Astrocyte of the spinal cord (primary cell): ENCODE measurements at places on chromosomes 2 and 18.
A peak's percentile ranks its signal among the peaks of the same experiment; 100 is the strongest.

- peak; percentile 26 for DNase-seq
Observed at GRCh38 chr2:158497486-158497885, 40.7 kb downstream of the PKP4 start.

- DNase-seq: peak; percentile 91
Observed at GRCh38 chr18:11324956-11325882, 175.8 kb upstream of the PIEZO2 start.

DNA sequence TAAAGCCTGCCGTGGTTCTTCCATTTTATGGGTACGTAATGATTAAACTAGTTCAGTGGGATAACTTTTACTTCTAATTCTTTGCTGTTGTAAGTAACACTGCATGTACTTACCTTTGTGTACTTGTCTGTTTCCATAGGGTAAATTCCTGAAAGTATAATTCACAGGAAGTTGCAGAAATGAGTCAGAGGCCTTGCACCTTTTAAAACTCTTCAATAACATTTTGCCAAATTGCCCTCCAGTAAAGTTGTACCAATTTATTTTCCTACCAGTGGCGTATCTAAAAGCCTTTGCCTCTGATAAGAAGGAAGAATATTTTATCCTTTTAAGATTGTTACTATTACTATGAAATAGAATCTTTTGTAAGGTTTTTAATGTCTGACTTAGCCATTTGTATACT is 65.1 kb downstream of the CAB39 start:
- DNase-seq: peak; percentile 46

- no peak for DNase-seq
Observed at GRCh38 chr2:89842180-89842908, 1150.9 kb downstream of the RPIA start.

DNA sequence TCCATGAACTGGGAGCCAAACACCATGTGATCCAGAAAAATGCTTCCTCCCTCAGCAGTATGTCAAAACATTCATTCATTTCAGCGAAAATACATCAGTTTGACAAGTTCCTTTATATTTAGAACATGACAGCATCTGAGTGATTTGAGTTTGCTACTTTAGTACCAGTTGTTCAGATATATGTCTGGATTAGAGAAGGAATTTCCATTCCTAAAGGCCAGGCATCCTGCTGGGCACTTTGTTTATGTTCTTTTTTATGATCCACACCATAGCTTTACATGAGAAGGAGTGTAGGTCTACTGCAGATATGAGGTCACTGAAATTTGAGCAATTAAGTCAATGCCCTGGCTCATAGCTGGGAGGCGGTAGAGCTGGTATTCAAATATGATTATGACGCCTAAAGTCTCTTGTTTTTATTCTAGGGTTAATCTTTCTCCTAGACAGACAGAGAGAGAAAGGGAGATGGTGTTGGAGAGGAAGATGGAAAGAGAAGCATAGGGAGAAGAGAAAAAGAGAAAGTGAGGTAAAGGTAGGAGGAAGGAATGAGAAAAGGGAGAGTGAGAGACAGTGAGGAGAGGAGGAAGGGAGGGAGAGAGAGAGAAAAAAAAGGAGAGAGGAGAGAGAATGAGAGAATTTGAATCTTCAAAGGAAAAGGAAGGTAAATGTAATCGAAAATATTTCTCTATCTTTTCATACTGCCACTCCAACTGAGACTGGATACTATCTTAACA is 839.5 kb upstream of the FANCL start:
- no peak for DNase-seq

DNA sequence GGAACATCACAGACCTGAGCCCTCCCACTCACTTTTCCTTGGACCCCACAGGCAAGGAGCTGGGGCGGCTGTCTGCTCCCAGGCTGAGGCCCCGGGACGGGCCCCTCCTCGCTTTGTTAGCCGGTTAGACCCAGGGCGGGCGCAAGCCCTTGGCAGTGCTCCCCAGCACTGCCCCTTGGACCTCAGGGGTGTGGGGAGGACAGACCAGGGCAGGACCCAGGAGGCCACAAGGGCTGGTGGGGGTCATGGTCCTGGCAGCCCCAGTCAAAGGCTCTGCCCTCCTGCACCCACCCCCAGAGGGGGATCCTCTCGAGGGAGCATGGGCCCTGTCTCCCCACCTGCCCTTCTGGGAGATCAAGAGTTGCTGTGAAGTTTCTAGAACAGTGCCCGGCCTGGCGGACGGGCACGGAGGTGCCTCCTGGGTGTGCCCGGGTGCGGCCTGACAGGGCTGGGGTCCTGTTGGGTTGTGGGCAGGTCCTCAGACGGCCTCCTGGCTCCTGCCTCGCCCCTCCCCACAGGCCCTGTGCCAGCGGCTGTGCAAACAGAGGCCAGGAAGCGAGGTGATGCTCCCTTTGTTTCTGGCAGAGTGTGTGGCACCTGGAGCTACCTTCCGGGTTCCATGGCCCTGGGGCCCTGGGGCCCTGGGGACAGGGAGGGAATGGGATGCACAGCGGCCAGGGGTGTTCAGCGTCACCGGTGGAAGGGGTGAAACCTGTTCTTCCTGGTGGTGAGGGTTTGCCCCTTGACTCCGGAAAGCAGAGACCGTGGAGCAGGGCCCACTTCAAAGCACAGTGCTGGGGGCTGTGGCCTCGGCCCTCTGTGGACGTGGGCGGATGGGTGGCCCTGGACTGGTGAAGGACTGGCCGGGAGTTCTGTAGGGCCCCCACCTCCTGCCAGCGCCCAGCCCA is 2.9 kb upstream of the GAL3ST2 start:
- no peak for DNase-seq

GRCh38 chr2:183253441-183254130 is 129.3 kb downstream of the NUP35 start:
- DNase-seq: no peak

DNA sequence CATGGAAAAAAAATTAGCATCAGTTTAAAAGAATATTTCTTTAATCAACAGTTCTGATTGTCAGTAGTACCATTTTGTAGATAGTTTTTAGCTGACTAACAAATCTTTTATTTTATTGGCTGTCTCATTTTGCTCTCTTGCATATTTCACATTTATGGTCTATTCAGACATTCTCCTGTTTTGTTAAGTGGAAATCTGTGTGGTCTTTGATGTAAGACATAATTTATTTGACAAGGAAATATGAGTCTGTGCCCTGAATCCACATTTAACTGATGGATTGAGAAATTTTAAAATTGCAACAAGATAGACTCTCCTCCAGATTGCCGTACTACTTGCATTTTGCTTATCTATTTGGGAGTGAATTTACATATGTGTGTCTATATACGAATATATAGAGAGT is 96.3 kb upstream of the ATP5MC3 start:
- DNase-seq: no peak

DNA sequence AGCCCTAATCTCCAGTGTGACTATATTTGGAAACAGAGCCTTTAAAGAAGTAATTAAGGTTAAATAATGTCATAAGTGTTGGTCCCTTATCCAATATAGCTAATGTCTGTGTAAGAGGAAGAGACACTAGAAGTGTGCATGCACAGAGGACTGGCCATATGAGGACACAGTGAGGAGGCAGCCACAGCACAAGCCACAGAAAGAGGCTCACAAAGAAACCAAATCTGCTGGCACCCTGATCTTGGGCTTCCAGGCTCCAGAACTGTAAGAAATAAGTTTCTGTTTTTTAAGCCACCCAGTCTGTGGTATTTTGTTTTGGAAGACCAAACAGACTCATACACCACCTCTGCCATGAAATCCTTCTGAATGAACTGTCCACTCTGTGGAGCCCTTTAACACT is 186.4 kb upstream of the SLC39A10 start:
- no peak for DNase-seq

GRCh38 chr2:214542295-214542694 is 131.4 kb downstream of the VWC2L start:
- DNase-seq: no peak

DNA sequence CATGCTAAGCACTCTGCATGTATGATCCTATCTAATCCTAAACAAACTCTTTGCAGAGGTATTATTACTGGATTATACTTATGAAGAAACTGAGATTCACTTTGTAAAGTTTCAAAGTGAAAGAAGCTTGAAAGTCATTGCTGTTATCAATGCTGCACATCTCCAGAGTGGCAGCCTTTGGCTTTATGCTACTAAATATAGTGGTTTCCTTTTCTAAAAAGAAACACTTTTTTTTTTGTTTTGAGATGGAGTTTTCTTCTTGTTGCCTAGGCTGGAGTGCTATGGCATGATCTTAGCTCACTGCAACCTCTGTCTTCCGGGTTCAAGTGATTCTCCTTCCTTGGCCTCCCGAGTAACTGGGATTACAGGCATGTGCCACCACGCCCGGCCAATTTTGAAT is 114.9 kb upstream of the RAB27B start:
- no peak for DNase-seq

DNA sequence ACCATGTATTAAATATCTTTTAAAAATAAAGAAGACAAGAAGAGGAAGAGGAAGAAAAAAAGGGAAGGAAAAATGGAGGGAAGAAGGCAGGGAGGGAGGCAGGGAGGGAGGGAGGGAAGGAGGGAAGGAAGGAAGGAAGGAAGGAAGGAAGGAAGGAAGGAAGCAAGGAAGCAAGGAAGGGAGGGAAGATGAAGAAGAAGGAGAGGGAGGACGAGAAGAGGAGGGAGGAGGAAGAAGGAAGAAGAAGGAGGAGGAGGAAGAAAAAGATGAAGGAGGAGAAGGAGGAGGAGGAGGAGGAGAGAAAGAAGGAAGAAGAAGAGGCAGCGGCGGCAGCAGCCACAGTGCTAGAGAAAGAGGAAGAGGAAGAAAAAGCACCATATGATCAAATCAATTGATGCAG is 189.6 kb downstream of the EXOC6B start:
- no peak for DNase-seq

GRCh38 chr2:86570059-86570458 is 6.8 kb upstream of the CHMP3 start:
- no peak for DNase-seq

DNA sequence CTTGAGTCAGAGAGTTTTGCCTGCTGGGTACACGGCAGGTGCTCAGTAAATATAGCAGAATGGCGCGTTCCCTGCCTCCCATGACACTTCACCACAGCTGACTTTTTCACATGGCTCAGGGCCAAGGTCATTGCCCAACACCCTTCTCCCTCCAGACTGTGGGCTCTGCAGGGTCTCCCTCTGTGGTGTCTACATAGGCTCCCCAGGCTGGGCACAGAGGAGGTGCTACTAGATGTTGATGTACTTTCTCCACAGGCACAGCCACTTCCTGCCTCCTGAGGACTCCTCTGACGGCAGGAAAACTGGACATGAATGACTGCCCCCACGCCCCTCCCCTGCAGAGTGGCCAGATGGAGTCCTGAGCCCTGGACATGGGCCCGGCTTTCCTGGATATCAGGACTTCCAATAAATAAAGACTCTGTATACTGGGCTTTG is 4.2 kb downstream of the CHCHD5 start:
- peak; percentile 56 for DNase-seq

DNA sequence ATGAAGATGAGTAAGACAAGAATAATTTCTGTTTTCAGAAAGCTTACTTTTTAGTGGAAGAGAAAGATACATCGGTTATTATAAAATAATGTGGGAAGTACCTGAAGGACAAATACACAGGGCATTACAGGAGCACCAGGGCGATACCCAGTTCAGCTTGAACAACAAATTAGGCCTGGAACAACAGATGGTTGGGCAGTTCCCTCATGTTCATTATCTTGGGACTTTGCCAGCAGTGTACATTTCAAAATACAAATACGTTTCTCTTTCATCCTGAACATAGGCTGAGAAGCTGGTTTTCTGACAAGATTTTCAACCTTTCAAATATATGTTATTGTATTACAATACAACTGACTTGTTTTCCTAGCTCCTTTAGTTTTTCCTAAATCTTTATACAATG is 79.6 kb downstream of the TGIF1 start:
- no peak for DNase-seq
